Sigmoid colon (tissue), 7 donors: ENCODE measurements at places on chromosomes 3 and 15. TPM values are rescaled to one million over a fixed set of nuclear protein-coding genes. Genes with fewer than 3 reads are reported as not detected.

Gene RTF1
- 35.7 TPM for total RNA-seq

DNA sequence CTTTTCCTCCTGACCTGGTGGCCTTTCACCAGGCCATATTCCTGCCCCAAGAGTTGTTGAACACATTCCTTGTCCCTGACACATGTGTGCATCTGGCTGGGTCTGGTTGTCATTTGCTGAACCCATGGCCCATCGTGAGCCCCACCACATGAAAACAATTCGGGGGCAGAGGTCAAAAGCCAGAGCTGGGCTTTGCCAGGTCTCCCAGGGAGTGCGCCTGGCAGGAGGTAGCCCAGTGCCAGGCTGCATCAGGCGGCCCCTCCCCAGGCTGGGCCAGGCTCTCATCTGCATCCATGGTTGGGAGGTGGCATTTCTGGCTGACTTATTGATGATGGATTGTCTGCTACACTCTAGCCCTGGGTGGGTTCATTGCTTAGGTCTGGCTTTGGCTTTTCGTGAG, 30.9 kb downstream of the SPSB4 start:
- H3K36me3 ChIP-seq, result no peaks in the 10 kb centered on the region
- peak; percentile 21 for DNase-seq
- H3K4me1 ChIP-seq, result peaks cover 17% of the 10 kb centered on the region
- no peak overlapping the region for H3K4me3 ChIP-seq
- no peak overlapping the region for H3K27ac ChIP-seq
- no peaks in the 10 kb centered on the region for H3K27me3 ChIP-seq

DNA sequence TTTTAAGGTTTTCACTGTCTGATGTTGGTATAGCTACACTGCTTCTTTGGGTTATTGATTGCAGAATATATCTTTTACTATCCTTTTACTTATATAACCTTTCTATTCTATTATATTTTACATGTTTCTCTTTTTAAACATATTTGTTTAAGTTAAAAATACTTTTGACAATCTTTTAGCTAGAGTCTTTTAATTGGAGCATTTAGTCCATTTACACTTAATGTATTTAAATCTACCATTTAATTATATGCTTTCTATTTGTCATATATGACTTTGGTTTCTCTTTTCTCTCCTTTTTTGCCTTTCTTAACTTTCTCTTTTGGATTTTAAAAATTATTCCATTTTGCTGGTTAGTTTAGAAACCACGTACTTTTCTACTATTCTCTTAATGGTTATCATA, 53.7 kb upstream of the PRR23C start:
- H3K36me3 ChIP-seq, result no peaks in the 10 kb centered on the region
- H3K4me1 ChIP-seq, result no peaks in the 10 kb centered on the region
- no peak overlapping the region for H3K4me3 ChIP-seq
- H3K27ac ChIP-seq, result no peak overlapping the region

DNA sequence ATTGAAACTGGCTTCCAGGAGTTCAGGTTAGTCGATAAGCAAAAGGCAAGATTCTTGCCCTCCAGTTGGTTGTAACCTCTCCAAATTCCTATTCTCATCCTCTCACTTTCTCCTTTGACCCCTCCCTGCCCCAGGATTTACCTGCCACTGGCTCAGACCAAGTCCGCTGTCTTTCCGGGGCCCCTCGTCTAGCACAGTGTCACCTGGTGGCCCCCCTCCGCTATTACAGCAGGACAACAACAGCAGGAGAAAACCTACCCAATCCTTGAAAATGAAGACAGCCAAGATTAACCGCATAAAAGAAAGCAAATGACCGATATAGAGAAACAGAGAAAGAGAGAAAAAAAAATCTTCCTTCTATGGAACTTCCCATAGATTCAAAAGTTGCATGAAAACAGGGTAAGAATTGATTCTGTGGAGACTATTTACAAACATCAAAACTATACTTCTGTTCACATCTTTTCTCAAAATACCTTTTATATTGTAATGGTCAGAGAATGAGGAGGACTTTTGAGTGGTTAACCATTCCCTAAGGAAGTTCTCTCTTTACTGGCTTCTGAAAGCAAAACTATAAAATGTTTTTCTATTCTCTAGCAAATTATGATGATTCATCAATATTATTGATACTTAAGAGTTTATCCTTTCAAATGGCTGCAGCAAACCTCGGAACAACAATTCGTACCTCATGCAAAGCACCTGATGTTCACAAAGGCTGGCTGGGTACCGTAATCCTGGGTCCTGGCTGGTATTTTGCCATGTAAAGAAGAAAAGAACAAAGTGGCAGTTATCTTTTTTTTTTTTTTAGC, 10.0 kb upstream of the ST8SIA2 start:
- H3K4me1 ChIP-seq, result no peaks in the 10 kb centered on the region
- no peak overlapping the region for H3K4me3 ChIP-seq
- DNase-seq, result no peak
- peaks cover 4% of the 10 kb centered on the region for H3K27me3 ChIP-seq

DNA sequence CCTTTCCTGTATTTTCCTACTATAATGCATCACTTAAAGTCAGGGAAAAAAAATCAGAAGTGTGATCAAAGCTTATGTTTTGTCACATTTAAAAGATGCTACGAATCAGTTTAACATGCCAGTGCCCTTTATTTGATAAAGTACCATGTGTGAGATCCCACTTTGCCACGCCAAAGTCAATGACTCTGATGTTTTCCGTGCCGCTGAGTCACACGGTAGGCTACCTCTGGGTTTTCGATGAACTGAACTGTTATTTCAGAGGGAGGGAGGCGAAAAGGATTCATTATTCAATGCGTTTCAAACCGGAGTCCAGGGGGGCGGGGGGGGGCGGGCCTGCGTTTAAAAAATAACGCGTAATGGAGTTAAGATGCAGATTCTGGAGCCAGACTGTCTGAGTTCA, 203.0 kb downstream of the ABHD5 start:
- peak overlapping the region; percentile 34 for H3K4me3 ChIP-seq
- no peak overlapping the region for H3K27ac ChIP-seq
- no peak for DNase-seq
- H3K36me3 ChIP-seq, result no peaks in the 10 kb centered on the region
- H3K4me1 ChIP-seq, result no peaks in the 10 kb centered on the region

DNA sequence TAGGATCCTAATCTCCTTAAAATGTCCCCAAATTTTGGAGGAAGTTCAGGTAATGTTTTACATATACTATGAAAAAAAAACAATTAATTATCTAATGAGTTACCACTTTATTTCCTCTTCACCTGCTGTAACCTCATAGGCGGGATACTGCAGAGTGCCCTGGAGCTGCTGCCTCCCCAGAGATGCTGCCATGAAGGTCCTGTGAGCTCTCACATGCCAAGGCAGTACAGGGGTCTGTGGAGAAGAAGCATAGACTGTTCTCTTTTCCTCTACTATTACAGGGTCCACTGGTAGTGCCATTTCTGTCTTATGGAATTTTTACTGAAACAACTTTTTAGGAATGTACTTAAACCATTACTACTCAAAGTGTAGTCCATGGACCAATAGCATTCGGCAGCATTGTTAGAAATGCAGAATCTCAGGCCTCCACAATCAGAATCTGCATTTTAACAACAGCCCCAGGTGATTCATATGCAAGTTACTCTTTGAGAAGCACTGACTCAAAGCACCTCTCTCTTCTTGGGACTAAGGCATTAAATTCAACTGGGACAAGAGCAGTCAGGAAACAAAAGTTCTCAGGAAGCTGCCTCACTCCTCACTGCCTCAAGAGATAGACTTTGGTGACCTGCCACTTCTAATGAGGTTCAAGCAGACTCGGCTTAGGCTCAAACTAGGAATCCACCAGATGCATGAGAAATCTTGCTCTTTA, 30.3 kb upstream of the CPOX start:
- no peaks in the 10 kb centered on the region for H3K4me1 ChIP-seq
- H3K27me3 ChIP-seq, result no peaks in the 10 kb centered on the region
- DNase-seq, result no peak
- no peak overlapping the region for H3K27ac ChIP-seq

Gene NUP210
- total RNA-seq, result 1.4 TPM

DNA sequence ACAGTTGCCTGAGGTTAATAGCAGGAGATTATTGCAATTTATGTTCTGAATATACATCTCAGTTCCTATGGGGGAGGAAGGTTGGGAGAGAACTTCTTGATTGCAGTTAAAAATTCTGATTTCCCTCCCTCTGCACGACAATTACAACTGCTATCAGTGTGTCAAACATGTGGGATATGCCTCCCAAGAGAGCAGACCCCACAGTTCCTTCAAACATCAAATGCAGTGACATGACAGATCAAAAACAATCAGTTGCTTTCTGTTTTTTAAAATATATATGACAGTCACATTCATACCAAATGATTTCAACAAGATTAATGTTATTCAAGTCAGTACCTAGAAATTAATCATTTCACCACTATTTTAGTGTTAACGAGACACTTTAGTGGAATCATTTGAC, 639.0 kb downstream of the EDEM1 start:
- no peak overlapping the region for H3K4me3 ChIP-seq
- no peak for DNase-seq
- H3K36me3 ChIP-seq, result no peaks in the 10 kb centered on the region
- no peak overlapping the region for H3K27ac ChIP-seq
- no peaks in the 10 kb centered on the region for H3K4me1 ChIP-seq
- H3K27me3 ChIP-seq, result no peaks in the 10 kb centered on the region

DNA sequence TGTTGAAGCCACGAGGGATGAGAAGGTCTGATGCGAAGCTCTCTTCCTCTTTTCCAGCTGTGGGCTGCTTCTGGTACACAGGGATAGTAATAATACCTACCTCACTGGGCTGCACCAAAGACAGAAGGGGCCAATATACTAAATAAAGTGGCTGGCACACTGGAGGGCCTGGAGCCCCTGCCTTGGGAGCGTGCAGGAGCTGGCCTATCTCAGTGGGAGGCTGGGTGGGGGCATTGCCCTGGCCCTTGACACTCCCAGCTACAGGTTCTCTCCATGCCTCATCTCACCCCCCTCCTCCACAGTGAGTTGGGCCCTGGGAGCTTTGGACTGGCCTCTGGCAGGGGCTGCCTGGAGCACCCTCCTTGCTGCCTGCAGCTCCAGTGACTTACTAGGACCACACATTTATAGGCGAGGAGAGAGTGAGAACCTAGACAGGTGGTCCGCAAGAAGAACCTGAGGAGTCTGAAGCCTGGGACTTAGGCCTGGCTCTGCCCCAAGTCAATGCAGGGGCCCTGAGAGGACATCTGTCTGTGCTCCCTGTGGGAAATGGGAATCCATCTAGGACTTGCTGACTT, 1.6 kb downstream of the NOX5 start:
- no peak overlapping the region for H3K27ac ChIP-seq
- H3K4me3 ChIP-seq, result no peak overlapping the region
- no peaks in the 10 kb centered on the region for H3K4me1 ChIP-seq
- no peaks in the 10 kb centered on the region for H3K27me3 ChIP-seq
- no peaks in the 10 kb centered on the region for H3K36me3 ChIP-seq

Gene GP5
- total RNA-seq, result 0.14 TPM

Gene CD86
- 5.5 TPM for total RNA-seq

DNA sequence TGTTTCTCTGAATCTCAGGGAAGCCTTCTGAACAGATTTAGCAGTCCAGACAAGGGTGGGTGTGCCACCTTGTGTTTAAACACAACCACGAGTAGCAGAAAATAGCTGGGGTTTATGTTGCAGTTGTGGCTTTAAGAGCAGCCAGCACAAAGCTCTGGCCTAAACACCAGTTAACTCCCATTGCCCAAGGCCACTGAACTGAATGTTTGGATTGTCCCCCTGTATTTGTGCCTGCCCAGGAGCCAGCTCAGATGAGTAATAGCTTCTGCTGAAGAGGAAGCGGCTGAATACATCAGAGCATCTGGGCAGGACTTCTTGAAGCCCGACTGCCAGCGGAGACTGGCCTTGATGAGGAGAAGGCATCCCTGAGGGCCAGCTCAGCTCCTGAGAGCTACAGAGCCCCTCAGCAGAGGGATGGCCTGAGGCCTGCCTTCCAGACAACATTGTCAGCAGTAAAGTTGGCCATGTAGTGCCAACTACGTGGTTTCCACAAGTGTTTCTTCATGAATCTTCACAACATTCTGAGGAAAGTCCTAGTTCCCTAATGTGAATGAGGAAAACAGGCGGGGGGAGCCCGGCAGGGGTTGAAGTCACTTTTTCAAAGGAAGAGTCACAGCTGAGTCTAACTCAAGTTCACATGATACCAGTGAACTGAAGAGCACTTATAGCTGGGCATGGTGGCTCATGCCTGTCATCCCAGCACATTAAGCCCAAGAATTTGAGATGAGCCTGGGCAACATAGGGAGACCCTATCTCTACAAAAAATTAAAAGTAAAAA, 65.8 kb upstream of the ZBTB38 start:
- peak overlapping the region; percentile 29 for H3K27ac ChIP-seq
- H3K27me3 ChIP-seq, result no peaks in the 10 kb centered on the region
- H3K36me3 ChIP-seq, result no peaks in the 10 kb centered on the region
- H3K4me3 ChIP-seq, result no peak overlapping the region
- H3K4me1 ChIP-seq, result peaks cover 5% of the 10 kb centered on the region

Gene CLDN1
- 0.36 TPM for total RNA-seq

GRCh38 chr3:133463347-133463860, 63.5 kb downstream of the BFSP2 start:
- H3K4me1 ChIP-seq, result peaks cover 7% of the 10 kb centered on the region
- H3K27ac ChIP-seq, result no peak overlapping the region
- no peaks in the 10 kb centered on the region for H3K36me3 ChIP-seq
- no peak overlapping the region for H3K4me3 ChIP-seq
- DNase-seq, result no peak

Gene GPR62
- total RNA-seq, result 1.1 TPM

- no peaks in the 10 kb centered on the region for H3K27me3 ChIP-seq
- H3K4me1 ChIP-seq, result no peaks in the 10 kb centered on the region
- H3K36me3 ChIP-seq, result no peaks in the 10 kb centered on the region
- no peak overlapping the region for H3K4me3 ChIP-seq
Measured at GRCh38 chr3:104546301-104546700, 820.4 kb upstream of the ALCAM start.

GRCh38 chr3:174936590-174936989, 77.5 kb downstream of the NAALADL2 start:
- no peaks in the 10 kb centered on the region for H3K36me3 ChIP-seq
- no peak overlapping the region for H3K4me3 ChIP-seq
- H3K4me1 ChIP-seq, result no peaks in the 10 kb centered on the region
- no peak for DNase-seq
- H3K27ac ChIP-seq, result no peak overlapping the region

Gene TMEM45A
- 23.9 TPM for total RNA-seq

DNA sequence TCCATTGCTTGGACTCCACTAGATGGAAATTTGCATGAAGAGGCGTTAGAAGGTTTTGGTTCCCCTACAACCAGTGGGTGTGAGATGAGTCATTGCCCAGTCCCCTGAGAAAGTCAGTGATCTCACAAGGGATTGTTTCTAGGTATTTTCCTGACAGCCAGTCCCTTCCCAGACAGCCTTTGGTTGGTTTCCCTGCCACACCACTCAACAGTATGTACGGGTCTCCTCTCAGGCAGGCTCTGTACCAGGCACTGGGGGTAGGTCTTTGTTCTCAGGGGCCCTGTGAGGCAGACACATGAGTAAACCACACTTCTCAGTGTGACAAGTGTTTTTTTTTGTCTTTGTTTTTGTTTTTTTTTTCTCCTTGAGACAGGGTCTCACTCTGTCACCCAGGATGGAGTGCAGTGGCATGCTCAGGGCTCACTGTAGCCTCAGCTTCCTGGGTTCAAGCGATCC, 4.0 kb downstream of the LAMP3 start:
- H3K4me1 ChIP-seq, result peaks cover 9% of the 10 kb centered on the region
- H3K4me3 ChIP-seq, result no peak overlapping the region
- H3K36me3 ChIP-seq, result no peaks in the 10 kb centered on the region

Gene LINGO1
- total RNA-seq, result 3.9 TPM
